ENCODE measurements at places on chromosomes 11 and 22.

- no peak for DNase-seq
Measured at GRCh38 chr22:22182990-22183264, 61.7 kb upstream of the VPREB1 start.

- no peak for DNase-seq
Measured at GRCh38 chr11:60910711-60911380, 3.1 kb upstream of the TMEM109 start.

DNA sequence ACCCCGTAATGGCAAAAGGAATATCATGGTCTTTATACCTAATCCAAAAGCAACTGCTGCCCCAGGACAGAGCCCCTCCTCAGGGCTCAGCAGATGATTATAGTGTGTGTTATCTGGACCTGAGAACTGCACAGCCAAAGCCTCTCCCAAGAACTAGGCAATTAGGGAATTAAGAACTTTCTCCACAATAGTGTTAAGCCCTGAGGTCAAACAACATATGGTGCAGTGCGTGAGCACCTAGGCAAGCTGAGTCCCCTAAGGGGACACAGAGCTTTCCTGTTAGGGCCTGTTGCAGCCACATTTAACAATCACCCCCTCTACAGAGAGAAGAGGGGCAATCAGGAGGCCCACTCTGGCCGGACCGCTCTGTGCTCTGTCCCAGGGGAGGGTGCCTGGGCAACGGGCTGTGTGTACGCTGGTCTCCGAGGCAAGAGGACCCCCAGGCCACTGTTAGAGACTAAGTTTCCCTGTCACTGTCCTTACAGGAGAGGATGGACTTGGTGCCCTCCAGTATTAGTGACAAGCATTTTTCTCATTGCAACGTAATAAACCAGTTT is 1.4 kb upstream of the KCNJ5 start:
- DNase-seq: no peak

- no peak for DNase-seq
Measured at GRCh38 chr11:44829838-44830237, 103.1 kb downstream of the TSPAN18 start.

GRCh38 chr11:98234698-98235097 is 786.1 kb upstream of the CNTN5 start:
- DNase-seq: no peak

DNA sequence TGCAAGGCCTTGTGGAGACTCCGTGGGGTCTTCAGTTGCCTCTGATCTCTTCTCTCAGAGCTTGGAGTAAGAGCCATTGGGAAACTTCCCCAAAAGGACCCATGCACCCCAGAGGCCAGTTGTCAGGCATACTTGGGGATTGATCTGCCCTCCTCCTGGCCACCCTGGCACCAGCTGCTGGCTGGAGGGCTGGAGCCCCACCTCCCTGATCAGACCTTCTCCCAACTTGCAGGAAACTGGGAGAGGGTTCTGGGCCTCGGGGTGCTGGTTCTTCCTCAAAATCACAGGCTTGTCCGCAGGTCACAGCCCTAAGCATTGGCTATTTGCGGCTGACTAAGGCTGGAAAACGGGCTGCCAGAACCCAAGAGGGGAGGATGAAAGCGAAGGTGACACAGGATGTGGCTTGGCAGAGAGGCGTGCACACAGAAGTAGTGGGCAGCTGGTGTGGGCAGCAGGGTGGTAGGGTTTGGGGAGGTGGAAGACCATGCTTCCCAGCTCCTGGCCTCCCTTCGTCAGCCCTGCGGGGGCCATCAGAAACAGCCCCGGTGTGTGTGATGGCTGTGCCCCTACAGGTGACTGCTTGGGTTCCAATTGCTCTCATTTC is 1.3 kb upstream of the DGKZ start:
- DNase-seq: no peak

DNA sequence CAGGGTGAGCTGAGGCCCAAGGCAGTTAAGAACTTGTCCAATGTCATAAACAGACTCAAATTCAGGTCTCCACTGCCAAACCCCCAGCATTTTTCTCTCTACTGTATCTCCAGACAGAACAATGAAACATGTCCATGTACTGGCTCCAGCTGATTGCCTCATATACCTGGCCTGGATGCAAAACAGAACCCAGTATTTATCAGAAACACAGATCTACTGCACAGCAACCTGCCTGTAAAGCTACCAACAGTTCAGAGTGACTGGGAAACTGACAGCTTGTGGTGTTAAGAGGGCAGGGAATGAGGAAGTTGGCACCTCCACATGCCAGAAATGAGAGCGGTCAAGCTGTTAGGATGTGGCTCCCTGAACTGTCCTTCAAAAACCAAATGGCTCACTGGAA is 41.6 kb downstream of the C11orf71 start:
- no peak for DNase-seq

DNA sequence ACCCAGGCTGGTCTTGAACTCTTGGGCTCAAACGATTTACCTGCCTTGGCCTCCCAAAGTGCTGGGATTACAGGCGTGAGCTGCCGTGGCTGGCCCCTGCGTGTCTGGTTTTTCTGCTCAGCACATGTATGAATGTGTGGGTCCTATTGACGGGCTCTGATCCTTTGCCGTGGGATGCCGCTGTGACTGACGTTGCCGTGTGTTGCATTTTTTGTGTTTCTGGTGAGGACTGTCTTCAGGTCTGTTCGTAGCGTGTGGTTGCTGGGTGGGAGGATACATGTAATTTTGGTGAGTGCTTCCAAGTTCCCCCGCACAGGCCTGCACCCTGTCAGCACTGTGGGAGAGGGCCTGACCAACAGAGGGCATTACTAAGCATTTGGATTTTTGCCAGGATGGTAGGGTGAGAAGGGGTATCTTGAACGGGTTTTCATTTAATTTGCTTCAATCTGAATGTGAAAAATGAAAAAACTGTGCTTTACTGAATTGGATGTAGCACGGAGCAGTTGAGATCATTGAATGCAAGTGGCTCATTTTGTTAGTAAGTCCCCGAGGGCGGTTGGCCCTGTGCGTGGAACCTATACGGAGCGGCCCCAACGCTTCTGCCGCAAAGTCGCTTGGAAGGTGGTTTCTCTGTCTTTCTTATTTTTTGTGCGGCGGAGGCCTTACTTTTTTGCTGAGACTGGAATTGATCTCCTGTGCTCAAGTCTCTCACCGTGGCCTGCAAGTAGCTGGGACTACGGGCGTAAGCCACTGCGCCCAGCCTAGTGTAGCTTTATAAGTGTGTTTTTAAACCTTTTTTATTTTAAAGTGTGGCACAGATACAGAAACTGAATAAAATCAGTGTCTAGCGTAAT is 8.2 kb downstream of the ZBED4 start:
- no peak for DNase-seq

DNA sequence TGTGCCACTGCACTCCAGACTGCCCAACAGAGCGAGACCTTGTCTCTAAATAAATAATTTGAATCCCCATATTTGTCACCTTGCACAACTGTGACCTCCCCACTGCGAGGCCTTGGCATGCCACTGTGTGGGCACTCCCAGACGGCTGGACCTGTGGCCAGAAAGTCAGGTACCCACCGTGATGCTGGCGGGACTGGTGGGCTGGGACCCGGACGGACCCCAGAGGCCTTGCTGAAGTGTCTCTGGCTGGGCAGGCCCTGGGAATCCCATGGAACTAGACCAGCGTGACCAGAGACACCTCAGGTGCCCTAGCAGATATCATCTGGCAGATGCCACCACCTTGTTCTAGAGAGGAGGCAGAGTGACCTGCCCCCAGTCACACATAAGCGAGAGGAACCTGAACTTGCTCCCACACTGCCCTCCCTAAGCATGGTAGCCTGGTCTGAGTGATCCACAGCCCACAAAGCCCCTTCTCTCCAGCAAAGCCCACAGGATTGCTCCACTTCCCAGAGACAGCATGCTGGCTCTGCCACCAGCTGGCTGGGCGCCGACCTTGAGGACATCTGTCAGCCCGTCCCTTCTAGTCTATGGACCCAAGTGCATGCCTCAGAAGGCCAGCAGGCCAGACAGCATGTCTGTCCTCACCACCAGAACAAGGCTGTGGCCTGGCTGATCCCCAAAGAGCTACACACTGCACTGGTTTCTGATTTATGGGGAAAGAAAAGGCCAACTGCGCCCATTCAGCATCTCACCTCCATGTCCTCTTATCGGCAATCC is 9.5 kb downstream of the MACROD1 start:
- DNase-seq: no peak

- DNase-seq: no peak
Measured at GRCh38 chr11:369336-370018, at the start of gene B4GALNT4. B4GALNT4 (plus strand) TSS chr11:369499; CDS start chr11:369804, 305 bp downstream.

- DNase-seq: peak; percentile 63
Measured at GRCh38 chr11:119323532-119324033, 6.7 kb upstream of the MCAM start.

DNA sequence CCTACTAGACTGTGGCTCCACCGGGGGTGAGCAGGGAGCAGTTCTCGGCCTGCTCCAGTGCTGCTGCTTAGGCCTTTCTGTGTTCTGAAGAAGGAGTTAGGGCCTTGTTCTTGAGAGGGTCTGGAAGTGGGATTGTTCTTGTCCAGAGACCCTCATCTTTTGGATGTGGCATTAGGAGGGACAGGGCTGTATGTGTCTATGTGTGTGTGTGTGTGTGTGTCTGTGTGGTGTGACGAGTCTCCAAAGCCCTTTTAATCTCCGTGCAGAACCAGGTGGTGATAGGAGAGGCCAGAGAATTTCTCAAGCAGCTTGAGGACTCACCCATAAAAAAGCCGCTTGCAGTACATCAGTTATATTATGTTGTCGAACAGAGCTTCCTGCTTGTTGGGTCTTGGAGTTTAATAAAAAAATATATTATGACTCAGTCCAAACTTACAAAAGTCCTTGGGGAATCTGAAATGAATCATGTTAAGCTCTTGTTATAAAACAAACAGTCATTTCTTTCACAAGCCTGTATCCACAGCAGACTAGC is 196.5 kb downstream of the TENM4 start:
- DNase-seq: no peak

- DNase-seq: no peak
Measured at GRCh38 chr11:102186551-102187191, 76.4 kb downstream of the YAP1 start.

DNA sequence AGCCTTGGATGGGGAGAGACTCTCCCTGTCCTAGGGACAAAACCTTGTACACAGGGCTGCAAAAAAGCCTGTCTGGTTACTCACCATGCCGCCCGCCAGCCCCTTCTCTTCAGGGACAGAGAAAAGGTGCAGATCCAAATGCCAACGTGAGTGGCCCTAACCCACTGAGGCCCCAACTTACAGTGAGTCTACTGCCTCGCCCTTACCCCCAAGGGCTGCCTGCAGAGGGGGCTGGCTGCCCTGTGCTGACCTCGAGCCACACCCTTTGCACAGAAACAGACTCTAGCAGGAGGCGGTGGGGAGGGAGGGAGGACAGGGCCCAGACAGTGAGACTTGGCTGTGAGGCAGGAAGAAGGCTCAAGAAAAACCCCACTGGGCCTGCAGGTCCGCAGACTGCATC is 13.6 kb upstream of the CHST1 start:
- no peak for DNase-seq

DNA sequence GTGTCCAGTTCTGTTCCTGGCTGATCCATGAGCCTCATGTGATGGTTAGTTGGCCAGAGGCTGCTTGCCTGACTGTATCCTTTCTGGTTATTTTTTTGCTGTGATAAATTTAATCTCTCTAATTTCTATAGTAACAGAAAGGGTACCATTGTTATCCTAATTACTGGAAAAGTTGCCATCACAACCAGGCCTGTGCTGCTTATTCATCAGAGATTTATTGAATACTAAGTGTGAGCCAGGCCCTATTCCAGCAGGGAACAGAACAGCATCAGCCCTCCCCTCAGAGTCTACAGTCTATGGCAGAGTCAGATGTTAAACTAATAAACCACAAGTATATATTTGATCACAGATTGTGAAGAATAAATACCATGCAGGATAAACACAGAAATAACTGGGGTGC is 86.8 kb downstream of the DEPDC5 start:
- DNase-seq: no peak

DNA sequence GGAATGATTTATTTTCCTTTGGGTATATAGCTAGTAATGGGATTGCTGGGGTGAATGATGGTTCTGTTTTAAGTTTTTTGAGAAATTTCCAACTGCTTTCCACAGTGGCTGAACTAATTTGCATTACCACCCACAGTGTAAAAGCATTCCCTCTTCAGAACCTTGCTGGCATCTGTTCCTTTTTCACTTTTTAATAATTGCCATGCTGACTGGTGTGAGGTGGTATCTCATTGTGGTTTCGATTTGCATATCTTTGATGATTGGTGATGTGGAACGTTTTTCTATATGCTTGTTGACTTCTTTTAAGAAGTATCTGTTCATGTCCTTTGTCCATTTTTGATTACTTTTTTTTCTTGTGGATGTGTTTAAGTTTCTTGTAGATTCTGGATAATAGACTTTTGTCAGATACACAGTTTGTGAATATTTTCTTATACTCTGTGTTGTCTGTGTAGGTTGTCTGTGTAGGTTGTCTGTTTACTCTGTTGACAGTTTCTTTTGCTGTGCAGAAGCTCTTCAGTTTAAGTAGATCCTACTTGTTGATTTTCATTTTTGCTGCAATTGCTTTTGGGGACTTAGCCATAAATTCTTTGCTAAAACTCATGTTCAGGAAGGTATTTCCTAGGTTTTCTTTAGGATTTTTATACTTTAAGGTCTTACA is 291.8 kb upstream of the DDI1 start:
- DNase-seq: no peak

- DNase-seq: no peak
Measured at GRCh38 chr11:32821517-32821916, 8.2 kb upstream of the PRRG4 start.

DNA sequence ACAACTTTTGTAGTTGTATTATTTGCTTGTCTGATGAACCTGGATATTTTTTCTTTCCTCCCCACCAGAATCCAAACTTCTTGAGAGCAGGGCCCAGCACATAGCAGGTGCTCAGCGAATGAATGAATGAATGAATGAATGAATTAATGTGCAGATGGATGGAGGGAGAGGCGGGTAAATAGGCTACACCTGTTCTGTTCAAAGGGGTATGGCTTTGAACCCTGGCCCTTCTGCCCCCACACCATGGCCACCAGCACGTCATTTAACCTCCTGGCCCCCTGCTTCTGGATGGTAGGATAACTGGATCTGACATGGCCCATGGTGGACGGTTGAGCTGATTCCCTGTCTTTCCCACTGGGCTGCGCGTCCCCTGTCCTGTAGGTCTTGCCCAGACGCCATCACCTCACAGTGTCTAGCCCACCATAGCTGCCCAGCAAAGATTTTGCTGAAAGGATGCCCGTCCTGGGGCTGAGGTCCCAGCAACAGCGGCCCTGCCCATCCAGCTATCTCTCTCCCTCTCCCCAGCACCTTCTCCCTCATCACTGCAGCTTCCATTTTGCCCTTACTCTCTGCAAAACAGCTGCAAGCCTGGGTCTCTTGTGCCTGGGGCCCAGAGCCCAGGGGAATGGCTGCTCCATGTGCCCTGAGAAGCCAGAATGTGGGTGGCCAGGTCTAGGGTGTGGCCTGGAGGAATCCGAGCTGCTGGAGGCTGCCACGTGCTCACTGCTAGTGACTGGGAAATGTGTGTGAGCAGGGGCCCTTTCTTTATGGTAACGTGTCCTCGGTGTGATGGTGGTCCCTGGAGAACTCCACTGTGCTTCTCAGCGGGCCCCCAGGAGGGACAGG is 49.3 kb upstream of the LINC01488 start:
- no peak for DNase-seq

- no peak for DNase-seq
Measured at GRCh38 chr11:63911440-63911839, 5.5 kb downstream of the RCOR2 start.

Measured in SW 1271 (cell line).